Neural crest cell (in vitro differentiated cells): ENCODE measurements at places on chromosomes 3 and 15. TPM values are rescaled to one million over a fixed set of nuclear protein-coding genes. Genes with fewer than 3 reads are reported as not detected.

LRRIQ4 gene
- total RNA-seq = 0.12 and 0.16 TPM in 2 replicates

DNA sequence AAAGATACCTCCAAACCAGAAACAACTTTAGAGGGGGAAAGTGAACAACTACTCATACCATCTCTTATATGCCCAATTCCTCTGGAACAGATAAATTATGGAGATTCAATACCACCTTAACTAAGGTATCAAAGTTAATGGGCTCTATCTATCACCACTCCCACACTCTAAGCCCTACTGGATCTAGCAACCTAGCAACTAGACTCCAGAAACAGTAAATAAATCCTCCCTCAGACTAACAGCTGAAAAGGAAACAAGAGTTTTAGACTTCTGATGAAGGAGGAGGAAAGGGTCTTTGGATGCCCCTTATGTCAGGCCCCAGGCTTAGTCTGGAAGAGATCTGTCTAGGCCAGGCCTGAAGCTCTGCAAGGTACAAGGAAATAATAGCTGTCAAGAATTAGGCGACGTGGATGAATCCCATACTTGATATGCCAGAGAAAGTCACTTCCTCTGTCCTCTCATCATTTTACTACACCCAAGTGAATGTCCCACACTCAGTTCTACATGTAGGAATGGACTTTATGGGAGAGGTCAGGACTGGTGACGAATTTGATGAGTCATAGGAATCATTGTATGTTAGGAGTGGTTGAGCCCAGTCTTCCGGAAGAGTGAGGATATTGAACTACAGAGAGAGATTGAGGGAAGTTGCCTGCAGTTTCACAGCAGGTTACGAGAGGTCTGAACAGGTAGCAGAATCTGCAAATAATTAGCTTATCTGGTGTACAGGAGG, 113.8 kb downstream of the AKAP13 start:
- no peaks in the 10 kb centered on the region for H3K27me3 ChIP-seq
- H3K36me3 ChIP-seq = no peaks in the 10 kb centered on the region
- H3K27ac ChIP-seq = no peak overlapping the region

DNA sequence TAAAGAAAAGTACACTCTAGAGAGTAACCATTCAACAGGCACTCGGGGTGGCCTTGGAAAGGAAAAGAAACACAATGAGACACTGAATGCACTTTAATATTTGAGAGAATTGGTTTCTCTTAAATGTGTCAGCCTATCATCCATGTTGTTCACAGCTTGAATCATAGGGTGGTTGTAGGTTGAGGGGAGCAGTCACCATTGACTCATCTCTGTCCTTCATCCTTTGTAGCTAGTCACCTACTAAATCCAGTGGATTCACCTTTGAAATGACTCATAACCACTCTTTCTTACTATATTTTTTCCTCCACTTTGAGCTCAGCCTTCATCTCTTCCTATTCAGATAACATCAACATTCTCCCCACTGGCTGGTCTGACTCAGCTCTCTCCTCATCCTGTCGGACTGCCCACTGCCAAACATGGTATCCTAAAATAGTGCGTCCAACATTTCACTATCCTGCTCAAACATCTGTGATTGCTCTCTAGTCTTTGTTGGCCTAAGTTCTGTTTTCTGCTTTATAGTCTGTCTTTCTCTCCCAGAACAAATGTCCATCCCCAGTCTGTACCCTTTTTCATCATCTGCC, 182.7 kb upstream of the GADL1 start:
- no peak overlapping the region for H3K27ac ChIP-seq
- no peaks in the 10 kb centered on the region for H3K27me3 ChIP-seq
- no peak overlapping the region for H3K4me3 ChIP-seq

- no peaks in the 10 kb centered on the region for H3K27me3 ChIP-seq
- peaks cover 48% of the 10 kb centered on the region for H3K4me1 ChIP-seq
Observed at GRCh38 chr15:101113114-101114005, 138.5 kb downstream of the CHSY1 start.

DNA sequence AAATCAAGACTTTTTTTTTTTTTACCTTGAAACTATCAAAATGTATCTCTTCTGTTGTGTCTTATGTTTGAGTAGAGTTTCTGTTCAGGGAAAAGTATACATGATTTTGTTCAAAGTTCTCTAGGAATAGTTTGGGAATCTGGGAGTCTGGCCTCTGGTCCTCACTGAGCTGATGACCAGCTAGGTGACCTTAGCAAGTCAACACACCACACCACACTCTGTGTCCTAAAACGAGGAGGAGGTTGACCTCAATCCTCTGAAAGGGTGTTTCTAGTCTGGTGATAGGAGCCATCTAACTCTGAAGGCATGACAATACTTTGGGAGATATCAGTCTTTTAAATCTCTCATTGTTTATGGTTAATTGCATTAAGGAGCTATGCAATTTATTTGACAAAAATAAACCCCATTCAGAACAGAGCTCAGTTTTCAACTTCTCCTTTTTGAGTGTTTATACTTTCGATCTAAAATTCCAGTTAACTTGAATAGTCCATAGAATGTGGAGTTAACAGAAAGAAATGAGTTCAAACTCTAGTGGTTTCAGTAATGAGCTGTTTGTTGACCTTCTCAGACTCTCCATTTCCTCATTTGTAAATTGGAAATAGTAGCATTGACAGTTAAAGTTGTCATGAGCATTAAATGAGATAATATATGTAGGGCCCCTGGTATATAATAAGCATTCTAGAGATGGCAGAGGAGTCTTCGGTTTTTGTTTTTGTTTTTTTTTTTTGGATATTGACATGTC, 112.2 kb upstream of the LRRN1 start:
- no peak overlapping the region for H3K4me3 ChIP-seq
- DNase-seq = no peak
- H3K27me3 ChIP-seq = no peaks in the 10 kb centered on the region
- H3K4me1 ChIP-seq = no peaks in the 10 kb centered on the region

PLSCR2 gene
- not detected in 2 replicates for total RNA-seq

TRH gene
- 0.36 and 0.61 TPM in 2 replicates for total RNA-seq

PIK3R4 gene
- total RNA-seq = 29.0 and 34.2 TPM in 2 replicates

- no peaks in the 10 kb centered on the region for H3K27me3 ChIP-seq
- peak overlapping the region; percentile 96 for H3K27ac ChIP-seq
- H3K4me3 ChIP-seq = peak overlapping the region; percentile 98
- no peak for DNase-seq
Observed at GRCh38 chr3:39108200-39108710, 775 bp downstream of the TTC21A start.

SENP8 gene
- total RNA-seq = 4.3 and 5.5 TPM in 2 replicates

DNA sequence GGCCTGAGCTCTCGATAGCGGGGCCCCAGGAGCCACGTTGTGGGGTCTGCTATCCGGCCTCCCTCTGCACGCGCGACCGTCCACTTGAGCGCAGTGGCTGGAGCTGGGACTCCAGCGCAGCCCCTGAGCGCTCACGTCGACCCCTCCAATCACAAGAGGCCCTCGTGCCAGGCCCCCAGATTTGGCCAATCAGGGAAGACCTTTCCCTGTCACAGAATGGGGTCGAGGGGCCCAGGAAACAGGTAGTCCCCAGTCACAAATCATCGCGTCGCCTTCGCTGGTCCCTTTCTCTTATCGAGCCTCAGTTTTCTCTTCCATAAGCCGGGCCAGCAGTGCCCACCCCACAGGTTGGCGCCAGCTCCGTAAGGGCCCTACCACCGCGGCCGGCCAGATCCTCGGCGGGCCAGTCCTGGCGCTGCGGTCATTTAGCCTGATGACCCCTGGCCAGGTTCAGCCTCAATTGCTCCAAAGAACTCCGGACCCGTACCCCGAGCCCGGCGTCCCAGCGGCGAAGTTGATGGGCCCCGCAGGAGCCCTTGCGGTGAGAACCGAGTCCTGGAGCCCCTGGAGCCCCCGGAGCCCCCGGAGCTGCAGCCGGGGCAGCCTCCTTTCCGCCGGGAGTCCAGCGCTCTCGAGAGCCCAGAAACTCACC, 435 bp downstream of the ALDH1L1 start:
- no peaks in the 10 kb centered on the region for H3K36me3 ChIP-seq
- peaks cover 37% of the 10 kb centered on the region for H3K27me3 ChIP-seq
- peak overlapping the region; percentile 88 for H3K4me3 ChIP-seq
- peaks cover 23% of the 10 kb centered on the region for H3K4me1 ChIP-seq

DNA sequence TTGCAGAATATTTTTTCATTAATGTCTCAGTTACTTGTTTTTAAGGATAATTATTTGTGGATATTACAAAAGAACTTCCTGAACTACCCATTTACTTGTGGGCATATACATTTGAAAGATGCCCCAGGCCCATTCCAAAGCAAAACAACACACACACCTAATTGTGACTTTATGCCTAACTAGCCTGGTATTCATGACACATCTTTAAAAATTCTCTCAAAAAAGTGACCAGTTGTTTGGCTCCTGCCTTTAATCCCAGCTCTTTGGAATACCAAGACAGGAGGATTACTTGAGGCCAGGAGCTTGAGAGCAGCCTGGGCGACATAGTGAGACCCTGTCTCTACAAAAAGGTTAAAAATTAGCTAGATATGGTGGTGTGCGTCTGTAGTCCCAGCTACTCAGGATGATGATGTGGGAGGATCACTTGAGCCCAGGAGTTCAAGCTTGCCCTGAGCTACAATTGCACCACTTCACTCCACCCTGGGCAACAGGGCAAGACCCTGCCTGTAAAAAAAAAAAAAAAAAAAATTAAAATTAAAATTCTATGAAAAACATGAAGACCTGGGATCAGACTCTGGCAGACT, 51.7 kb upstream of the SLC4A7 start:
- no peaks in the 10 kb centered on the region for H3K27me3 ChIP-seq
- H3K4me3 ChIP-seq = no peak overlapping the region
- no peak for DNase-seq
- H3K36me3 ChIP-seq = no peaks in the 10 kb centered on the region
- H3K27ac ChIP-seq = no peak overlapping the region

- H3K4me1 ChIP-seq = no peaks in the 10 kb centered on the region
- no peak overlapping the region for H3K4me3 ChIP-seq
- DNase-seq = no peak
- no peak overlapping the region for H3K27ac ChIP-seq
Observed at GRCh38 chr15:79673416-79674123, 223.2 kb downstream of the MTHFS start.

- H3K4me1 ChIP-seq = peaks cover 15% of the 10 kb centered on the region
- peaks cover 6% of the 10 kb centered on the region for H3K36me3 ChIP-seq
- H3K27me3 ChIP-seq = no peaks in the 10 kb centered on the region
- no peak for DNase-seq
- H3K27ac ChIP-seq = no peak overlapping the region
Observed at GRCh38 chr3:188583341-188584161, 429.6 kb downstream of the LPP start.

RHOV gene
- total RNA-seq = 0.80 and 1.0 TPM in 2 replicates

DNA sequence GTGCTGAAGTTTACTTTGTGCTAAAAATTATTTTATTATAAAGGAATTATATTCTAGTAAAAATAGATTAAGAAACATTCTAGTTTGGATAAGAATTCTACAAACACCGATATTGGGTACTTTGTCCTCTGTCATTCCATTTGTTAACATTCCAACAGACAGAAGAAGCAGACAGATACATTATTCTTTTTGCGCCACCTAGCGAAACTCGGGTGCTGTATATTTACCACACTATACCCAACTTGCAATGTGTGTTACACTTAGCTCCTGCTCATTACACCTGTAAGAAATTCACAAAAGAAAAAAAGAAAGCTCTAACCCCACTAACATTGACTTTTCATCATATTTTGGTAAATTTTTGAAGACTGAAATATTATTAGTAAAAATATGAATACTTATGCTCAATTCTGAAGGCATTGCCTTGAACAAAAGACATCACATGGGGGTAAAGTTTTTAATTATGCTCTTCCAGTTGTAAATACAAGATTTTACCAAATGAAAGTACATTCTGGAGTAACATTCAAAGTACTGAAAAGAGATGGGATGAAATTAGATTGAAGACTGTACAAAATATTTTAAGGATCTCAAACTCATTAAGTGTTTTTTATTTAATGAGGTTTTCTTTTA, 136.5 kb upstream of the MLF1 start:
- H3K27ac ChIP-seq = no peak overlapping the region
- H3K36me3 ChIP-seq = no peaks in the 10 kb centered on the region
- H3K27me3 ChIP-seq = no peaks in the 10 kb centered on the region
- peak; percentile 54 for DNase-seq

PPARG gene
- not detected in 2 replicates for total RNA-seq

KCNAB1 gene
- total RNA-seq = 0.18 and 0.79 TPM in 2 replicates

AHSG gene
- total RNA-seq = 0.30 TPM in 1 of 2 replicates, not detected in the other

DNA sequence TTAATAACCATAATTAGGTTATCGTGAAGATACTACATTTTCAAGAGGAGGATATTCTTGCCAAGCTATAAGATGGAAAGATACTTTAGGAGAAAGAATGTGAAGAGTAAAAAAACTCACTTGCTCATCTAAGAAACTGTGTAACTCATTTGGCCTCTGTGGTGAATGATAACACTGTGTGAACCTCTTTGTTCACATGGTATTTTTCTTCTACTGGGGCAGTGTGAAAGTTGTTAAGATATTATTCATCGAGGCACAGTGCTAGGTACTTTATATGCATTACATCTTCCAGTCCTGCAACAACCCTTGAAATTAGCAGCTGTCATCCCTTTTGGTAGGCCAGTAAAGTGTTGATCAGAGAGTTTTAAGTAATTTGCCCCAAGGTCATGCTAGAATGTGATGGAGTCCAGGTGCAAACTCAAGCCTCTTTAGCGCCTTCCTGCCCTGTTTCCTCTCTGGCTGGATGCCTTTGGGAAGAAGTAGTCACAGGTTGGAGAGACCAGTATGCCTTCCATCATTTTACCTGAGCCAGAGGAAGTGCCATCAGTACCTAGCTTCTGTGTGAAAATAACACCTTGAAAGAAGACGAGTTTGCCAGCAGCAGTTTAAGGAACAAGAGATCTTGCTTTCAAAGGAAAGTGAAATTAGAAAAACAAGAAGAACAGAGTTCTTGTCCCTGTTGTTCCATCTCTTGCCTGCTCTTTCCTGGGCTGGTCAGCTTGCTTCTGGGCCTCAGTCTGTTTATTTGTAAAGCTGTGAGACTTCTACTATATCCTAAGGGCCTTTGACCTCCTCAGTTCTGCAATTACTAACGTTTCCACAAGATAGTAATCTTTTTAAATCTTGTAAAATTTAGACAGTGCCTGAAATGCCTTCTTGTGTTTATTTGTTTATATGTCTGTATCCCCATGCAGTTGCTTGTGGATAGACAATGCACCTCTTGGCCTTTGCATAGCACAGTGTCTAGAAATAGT, 179.3 kb downstream of the FNDC3B start:
- no peaks in the 10 kb centered on the region for H3K27me3 ChIP-seq
- DNase-seq = no peak
- peaks cover 57% of the 10 kb centered on the region for H3K4me1 ChIP-seq
- H3K27ac ChIP-seq = no peak overlapping the region
- H3K4me3 ChIP-seq = no peak overlapping the region
